ENCODE measurements at places on chromosomes 13 and 19. TPM values are rescaled to one million over a fixed set of nuclear protein-coding genes. Genes with fewer than 3 reads are reported as not detected.
A peak's percentile ranks its signal among the peaks of the same experiment; 100 is the strongest.

DNA sequence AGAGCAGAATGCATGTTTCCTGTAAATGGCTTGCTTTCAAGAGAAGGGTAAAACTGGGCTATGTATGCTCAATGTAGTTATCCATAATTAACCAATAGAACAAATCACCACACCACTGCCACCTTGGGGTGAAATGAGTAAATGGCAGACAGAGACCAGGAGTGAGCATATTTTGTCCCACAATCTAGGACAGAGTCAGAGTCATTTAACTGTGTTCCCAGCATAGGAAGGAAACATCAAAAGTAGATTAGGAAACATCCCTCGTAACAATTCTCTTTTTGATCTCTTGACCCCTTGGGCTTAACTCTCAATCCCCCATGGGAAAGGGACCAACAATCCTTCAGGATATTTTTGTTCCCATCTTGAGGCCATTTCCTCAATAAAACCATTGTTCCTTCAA lies 224.8 kb downstream of the NHLRC3 start:
- peak; percentile 31 for DNase-seq

- no peak for DNase-seq
Measured at GRCh38 chr13:45717349-45717748, 15.2 kb downstream of the CBY2 start.

- DNase-seq = no peak
Measured at GRCh38 chr13:58706421-58706820, 1074.9 kb downstream of the PCDH17 start.

DNA sequence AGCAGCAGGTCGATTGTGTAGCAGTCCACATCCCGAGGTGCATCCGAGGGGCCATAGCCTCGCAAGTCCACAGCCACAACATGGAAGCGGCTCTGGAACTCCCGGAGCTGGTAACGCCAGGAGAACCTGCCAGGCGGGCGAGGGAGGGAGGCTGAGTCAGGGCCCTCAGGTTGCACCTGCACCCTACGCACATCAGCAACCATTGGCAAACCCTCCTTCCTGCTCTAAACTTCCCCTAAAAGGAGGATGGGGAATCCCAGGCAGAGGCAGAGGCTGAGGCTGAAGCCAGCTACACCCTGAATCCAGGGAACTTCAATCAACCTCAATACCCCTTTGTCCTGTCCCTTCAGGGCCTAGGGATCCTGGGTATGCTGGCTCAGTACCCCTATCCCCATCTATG lies 977 bp downstream of the EPHX3 start:
- DNase-seq = no peak

Gene ZAR1L
- total RNA-seq = not detected

Gene FGF22
- 0.84 TPM for total RNA-seq
